ENCODE measurements at places on chromosomes 4 and X. TPM values are rescaled to one million over a fixed set of nuclear protein-coding genes. Genes with fewer than 3 reads are reported as not detected.

- DNase-seq, result peak; percentile 77
These were observed 632 bp upstream of the PCDH7 start for GRCh38 chr4:30719454-30720020.

- DNase-seq, result no peak
These were observed 4.3 kb downstream of the TSPYL2 start for GRCh38 chrX:53086464-53086863.

GRCh38 chr4:145735827-145736226, 55.9 kb downstream of the C4orf51 start:
- DNase-seq, result no peak

DNA sequence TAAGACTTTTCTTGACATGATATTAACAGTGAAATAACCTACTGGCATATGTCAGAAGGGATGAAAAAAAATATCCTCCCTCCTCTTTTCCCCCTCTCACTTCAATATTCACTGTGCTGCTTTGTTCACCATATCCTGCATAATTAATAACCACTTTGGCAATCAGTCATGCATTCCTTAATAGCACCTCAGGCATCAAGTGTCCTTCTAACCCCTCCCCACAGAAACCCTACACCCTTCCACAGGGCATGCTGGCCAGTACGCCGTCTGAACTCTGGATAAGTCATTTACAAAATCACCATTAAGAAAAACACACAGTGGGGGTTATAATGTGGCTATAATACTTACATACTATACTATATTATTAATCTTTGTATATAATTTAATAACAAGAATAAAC, 165.9 kb downstream of the PDGFC start:
- DNase-seq, result no peak

DNA sequence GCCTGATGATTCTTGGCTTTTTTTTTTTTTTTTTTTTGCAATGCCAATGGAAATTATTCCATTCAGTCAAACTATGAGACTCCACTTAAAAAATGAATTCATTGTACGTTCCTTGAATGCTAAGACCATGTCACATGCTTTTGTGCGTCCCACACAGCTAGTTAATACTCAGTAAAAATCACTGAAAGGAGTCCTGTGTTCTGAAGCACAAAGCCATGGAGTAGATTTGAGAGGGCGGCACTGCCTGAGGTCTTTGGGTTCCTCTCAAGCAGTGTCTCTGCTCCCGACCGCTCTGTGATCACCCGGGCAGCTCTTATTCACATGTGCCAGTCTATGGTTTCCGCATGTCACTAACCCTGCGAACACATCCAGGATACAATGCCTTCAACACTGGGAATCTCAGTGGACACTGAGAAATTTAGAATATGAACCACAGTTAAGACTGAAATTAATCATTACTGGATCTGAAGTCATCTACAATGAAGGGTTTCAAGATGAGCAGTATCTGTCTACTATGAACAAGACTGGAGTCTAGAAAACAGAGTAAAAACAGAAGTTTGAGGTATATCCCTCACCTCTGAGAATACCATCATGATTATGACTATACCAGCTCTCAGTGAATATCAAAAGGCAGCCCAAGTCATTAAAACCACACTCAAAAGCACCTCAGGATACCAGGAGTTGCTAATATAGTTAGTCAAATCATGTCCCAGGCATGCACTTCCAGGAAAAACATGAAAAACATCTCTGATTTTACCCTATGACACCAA, 193.0 kb downstream of the MGST2 start:
- DNase-seq, result no peak

DNA sequence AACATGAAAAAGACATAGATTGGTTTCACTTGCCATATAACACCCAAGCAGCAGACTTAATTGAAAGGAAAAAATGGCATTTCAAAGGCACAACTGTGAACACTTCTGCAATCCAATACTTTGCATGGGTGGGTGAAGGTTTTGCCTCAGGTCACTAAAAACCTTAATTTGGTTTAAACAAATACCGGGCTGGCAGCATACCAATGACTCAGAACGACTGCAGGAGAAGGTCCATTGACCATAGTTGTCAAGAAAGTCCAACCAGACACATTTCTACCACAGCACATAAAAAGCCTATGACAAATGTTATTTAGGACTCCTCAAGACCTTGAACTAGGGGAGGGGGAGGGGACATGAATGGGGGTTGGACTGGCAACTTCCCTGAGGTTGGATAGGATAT, 183.6 kb upstream of the TRPC5 start:
- no peak for DNase-seq

Gene PFKFB1
- total RNA-seq, result 0.35 TPM

Gene MAGEB2
- not detected for total RNA-seq

Gene PDCL2
- not detected for total RNA-seq

Gene TKTL2
- not detected for total RNA-seq

Gene SPP1
- total RNA-seq, result 20.9 TPM

Gene AWAT2
- not detected for total RNA-seq
